ENCODE measurements at places on chromosomes 2 and 18. TPM values are rescaled to one million over a fixed set of nuclear protein-coding genes. Genes with fewer than 3 reads are reported as not detected.

The BMP10 gene
- total RNA-seq: not detected

The PLA2R1 gene
- total RNA-seq: 3.6 TPM

The TRIM43 gene
- not detected for total RNA-seq

The KCNG2 gene
- total RNA-seq: not detected

The NDC80 gene
- total RNA-seq: 4.4 TPM

The ANXA4 gene
- total RNA-seq: 93.5 TPM

All from kidney epithelial cell (primary cell).